ENCODE measurements at places on chromosomes 3 and 15.
A peak's percentile ranks its signal among the peaks of the same experiment; 100 is the strongest.

DNA sequence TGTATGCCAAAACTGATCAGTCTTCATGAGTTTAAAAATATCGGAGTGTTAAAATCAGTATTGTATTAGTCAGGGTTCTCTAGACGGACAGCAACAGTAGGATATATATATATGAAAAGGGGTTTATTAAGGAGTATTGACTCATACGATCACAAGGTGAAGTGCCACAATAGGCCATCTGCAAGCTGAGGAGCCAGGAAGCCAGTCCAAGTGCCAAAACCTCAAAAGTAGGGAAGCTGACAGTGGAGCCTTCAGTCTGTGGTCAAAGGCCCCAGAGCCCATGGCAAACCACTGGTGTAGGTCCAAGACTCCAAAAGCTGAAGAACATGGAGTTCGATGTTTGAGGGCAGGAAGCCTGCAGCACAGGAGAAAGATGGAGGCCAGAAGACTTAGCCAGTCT is 391.0 kb upstream of the CADM2 start:
- no peak for DNase-seq

DNA sequence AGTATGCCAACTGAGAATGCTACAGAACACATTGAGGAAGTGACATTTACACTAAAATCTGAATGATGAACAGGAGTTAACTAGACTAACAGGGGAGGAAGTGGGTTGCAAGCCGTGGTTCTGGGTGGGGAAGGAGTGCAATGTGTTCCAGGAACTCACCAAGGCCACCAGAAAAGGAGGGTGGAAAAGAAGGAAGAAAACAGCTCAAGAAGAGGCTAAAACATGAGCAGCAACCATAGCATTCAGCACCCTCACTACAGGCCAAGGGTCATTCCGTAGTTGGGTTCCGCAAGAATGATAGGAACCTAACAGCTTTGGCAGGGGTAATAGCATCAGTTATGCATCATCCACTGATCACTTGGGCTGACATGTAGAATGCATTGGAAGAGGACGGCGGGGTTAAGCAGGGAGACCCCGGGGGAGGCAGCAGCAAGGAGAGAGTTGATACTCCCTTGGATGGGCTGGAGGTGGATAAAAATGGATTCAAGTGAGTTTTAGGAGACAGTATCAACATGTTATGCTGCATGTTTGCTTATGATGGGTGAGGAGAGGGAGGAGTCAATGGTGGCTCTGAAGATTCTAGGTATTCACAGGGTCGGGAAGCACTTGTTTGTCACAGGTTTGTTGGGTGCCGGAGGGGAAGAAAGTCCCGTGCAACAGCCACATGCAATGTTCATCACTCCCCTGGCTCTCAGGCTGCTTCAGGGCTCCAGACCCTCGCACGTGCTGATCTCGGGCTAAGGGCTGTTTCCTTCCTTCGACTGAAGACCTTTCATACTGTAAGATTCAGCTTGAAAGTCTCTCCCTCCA is 53.2 kb downstream of the LIPC start:
- DNase-seq = no peak

DNA sequence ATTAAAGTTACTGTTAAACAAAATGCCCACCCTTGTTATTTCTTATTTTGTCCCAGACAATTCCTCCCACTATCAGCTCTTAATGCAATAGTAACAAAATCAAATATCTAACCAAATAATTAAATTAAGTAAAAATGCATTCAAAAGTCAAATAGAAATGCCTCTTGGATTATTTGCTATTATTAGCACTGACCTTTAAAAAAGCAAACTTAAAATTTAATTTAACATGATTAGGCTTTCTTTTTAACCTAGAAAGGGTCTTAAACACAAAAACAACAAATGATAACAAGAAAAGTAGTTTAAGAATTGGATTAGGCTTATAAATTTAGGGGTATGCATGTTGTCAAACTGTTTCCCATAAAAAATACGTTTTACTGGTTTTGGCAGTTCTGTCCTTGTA is 159.8 kb downstream of the CBLB start:
- DNase-seq = no peak

DNA sequence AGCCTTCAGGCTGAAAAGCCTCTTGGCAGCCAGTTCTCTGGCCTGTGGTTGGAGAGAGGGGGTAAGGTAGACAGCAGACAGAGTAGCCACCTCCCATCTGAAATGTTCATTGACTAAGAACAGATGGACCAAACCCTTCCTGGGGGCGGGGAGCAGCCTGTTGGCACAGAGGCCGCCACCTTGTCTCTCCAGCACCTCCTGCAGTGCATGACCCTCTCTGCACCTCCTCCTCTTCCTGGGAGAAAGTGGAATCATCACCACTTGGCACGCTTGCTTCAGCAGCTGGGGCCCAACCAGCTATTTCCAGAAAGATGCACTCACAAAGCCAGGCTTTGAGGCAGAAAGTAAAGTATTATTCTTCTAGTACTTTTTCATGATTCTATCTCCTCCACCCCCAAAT is 313.4 kb upstream of the CHRM5 start:
- no peak for DNase-seq

DNA sequence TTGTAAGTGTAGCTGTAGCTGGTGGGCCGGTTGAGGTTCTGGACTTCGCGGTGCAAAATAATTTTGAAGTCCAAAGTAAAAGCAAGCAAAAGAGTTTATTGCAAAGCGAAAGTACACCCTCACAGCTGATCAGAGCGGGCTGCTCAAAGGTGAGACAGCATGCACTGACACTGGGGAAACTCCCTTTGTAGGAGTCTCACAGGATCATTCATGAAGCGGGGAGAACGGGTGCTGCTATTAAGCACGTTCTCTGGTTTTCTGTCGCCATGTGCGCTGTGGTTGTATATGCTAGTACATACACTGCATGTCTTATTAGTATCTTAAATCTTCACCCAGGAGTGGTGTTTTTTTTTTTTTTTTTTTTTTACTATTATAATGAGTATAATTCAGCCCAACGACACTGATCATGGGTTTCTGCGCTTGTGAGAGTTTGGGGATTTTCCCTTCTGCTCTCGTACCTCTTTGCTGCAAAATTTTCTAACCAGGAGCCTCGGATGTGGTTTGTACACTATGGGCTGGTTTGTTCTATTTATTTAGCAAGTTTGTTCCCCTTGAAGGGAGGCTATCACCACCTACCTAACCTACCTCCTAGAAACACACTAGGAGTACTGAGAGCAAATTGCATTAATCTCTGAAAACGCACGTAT is 1.4 kb upstream of the AP4E1 start:
- peak; percentile 59 for DNase-seq

DNA sequence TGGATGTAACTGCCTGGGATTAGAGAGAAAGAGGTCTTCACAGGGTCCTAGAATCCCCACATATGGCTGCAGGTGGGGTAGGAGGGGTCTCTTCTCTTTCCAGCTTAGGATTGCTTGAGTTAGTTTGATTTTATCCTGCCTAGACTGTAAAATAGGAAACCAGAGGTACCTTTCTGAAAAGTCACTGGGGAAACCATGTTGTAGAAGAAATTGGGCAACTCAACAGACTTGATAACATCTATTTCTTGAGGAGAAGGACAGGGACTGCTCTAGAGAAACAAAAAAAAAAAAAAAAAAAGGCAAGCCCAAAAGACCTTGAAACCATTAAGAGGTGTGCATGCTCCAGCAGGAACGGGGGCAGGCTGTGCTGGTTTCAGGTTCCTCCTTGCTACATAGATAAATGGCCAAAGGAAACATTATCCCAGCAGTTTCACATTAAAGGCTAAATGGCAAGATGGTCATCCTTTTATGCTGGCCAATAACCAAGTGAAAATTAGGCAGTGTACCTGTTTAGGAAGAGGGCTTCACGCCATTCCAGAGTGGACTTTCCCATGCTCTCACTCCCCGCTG is 116.1 kb downstream of the ALDH1A2 start:
- DNase-seq = no peak

GRCh38 chr3:148075771-148076716 is 621.7 kb upstream of the AGTR1 start:
- no peak for DNase-seq

DNA sequence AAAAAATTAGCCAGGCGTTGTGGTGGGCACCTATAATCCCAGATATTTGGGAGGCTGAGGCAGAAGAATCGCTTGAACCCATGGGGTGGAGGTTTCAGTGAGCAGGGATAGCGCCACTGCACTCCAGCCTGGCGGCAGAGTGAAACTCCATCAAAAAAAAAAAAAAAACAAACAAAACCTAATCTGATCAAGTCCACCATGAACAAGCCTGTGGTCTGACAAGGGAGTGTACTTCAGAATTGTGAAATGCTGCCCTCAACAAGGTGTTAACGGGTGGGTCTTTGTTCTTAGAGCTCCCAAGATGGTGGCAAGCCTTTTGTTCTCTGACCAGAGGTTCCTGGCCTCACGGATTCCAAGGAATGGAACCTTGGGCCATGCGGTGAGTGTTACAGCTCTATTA is 24.2 kb upstream of the SLC30A4 start:
- DNase-seq = no peak

DNA sequence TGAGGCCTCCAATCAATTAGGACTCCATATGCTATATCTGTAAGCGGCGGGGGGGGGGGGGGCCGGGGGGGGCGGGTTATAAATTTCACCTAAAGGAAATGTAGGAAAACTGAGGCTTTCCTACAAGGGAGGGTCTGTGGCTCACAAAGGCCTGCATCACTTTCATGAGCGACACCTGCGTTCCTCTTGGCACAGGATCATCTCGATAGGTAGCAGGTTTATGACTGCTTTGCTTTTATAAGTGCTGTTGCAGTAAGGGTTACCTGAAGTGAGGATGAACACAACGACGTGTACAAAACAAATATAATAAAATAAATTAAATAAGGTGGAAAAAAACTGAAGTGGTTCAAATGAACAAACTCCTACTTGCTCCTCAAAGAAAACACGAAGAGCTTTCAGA is 194.3 kb downstream of the FOXP1 start:
- DNase-seq = no peak

DNA sequence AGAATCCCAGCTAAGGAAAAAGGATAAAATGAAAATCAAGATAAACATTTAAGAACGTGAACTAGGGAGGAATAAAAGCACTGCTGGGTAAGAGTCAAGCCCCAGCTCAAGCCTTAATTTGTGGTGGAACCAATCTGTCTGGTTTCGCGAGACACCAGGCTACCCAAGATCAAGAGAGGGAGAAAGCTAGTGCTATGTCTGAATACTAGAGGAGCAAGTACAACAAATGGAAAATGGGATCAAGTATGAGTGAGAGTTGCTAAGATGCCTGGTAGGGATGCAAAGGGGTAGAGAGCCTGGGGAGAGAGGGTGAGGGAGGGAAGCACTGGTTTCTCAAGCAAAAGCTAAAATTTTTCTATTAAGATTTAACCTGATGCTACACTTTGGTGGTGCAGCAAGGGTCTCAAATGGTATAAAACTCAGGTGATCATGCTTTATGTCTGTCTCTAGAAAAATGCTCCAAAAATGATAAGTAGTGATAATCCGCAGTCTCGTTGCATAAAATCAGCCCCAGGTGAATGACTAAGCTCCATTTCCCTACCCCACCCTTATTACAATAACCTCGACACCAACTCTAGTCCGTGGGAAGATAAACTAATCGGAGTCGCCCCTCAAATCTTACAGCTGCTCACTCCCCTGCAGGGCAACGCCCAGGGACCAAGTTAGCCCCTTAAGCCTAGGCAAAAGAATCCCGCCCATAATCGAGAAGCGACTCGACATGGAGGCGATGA is 1.7 kb upstream of the SETD5 start:
- DNase-seq = no peak

DNA sequence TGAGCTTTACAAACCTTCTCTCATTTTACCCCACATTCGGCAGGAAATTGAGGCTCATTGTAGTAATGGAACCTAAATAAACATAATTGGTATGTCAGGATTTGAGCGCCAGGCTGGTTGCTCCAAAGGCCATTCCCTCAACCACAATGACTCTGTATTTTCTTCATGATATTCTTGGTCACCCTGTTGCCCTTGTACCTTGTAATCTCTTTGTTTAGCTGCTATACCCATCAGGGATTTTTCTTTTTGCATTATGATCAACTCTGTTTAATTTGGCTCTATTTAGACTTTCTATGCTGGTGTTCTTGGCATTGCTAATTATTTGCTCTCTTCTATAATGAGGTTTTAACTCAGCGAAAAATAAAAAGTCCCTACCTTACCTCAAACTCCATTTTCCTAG is 29.8 kb downstream of the DUOX2 start:
- no peak for DNase-seq

DNA sequence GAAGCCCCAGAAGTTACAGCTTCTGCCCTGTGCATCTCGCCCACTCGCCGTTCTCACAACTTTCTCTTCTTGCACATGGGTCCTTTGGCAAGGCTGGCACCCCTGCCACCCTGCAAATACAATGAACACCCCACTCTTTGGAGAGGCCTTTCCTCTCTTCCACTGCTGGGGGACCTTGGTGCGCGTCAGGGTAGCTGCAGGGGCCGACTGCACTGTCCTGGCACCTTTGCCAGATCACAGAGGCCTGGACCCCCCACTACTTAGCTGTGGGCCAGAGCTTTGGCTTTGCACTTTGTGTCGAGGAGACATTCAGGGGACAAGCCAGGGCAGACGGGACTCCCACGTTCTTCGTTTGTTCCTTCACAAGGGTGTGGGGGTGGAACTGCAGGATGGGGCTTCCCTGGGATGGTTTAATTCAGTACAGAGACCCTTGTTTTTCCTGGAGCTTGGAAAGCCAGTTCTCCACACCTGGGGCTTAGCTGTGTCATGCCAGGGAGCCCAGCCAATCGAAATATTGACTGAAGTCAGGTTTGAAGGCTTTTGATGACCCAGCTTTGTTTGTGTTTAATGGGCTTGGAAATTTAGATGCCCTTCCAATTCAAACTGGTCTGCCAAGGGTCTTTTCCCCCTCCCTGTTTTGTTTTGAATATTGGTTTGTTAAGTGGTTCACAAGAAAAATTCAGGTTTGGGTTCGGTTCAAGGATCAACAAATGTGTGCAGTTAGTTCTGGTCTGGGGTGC is 256.1 kb upstream of the TLE3 start:
- no peak for DNase-seq

DNA sequence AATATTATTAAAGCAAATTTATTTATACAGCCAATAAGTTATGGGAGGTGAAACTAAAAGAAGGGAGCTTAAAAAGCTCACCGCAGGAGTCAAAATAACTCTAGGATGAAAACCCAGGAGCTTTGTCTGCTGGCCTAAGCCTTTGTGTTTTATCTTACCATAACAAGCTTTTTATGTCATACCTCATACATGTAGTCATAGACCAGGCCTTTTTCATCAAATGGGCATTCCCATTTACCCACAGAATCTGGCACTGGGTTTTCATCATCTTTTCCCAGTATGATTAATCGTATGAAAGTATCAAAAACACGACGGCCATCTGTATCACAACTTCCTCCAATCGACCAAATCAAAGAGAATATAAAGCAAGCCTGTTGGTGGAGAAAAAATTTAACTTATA is 122.8 kb downstream of the DNAH12 start:
- no peak for DNase-seq

- no peak for DNase-seq
These were observed 51.0 kb downstream of the EDEM1 start for GRCh38 chr3:5238545-5238944.

GRCh38 chr3:105647047-105647446 is 221.8 kb downstream of the CBLB start:
- no peak for DNase-seq

DNA sequence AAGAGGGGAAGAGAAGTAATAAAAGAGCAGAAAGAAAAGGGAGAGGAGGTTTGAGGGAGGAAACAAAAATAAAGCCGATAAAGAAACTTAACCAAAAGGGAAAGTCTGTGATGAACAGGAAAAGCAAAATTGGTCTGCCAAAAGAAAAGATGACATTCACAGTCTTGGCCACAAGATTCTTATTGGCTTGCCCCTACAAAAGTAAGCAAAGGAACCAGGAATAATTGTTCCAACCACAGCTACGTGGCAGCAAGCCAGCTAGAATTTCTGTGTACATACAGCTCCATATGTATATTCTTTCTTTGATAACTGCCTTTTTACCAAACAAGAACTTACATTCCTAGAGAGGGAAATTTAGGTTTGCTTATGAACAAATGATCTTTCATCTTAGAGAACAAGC is 79.6 kb downstream of the MLH1 start:
- no peak for DNase-seq
